ENCODE measurements at places on chromosomes 11 and 22.

- no peak for DNase-seq
These were observed 9.5 kb downstream of the PHOX2A start for GRCh38 chr11:72234514-72234830.

DNA sequence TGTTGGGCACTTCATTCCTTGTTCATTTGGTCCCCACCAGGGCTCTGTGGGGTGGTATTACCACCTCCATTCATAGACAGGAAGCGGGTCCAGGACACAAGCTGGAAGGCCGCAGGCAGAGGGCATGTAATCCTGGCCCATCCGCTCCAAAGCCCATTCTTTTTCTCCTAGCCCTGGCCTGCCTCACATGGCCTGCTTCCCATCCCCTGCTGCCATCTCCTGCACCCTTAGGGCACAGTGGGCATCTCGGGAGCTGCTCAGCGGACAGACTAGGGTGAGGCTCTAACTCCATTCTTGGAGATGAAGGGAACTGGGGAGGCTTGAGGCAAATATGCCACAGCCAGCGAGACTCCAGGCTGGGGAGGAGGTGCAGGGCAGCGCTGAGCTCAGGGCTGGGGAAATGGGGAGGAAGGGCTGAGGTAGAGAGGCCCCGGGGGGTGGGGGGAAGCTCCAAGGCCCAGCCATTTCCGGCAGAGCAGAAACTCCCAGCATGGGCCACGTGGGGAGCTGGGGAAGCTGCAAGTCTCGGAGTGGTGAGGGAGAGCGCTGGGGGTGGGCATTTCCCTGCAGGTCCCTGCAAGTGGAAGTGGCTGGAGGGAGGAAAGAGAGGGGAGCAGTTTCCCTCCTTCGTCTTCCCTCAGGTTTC is 14.3 kb upstream of the BCL9L start:
- peak; percentile 25 for DNase-seq

DNA sequence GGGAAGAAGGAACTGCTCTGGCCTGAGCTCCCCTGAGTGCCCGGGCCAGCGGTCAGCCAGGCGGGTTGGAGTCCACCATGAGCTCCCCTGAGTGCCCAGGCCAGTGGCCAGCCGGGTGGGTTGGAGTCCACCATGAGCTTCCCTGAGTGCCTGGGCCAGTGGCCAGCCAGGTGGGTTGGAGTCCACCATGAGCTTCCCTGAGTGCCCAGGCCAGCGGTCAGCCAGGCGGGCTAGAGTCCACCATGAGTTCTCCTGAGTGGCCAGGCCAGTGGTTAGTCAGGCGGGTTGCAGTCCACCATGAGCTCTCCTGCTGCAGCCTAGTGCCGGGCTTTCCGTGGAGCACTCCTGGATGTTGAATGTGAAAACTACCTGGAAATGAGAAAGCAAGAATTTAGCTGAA is 844.0 kb downstream of the TBC1D22A start:
- DNase-seq = no peak

DNA sequence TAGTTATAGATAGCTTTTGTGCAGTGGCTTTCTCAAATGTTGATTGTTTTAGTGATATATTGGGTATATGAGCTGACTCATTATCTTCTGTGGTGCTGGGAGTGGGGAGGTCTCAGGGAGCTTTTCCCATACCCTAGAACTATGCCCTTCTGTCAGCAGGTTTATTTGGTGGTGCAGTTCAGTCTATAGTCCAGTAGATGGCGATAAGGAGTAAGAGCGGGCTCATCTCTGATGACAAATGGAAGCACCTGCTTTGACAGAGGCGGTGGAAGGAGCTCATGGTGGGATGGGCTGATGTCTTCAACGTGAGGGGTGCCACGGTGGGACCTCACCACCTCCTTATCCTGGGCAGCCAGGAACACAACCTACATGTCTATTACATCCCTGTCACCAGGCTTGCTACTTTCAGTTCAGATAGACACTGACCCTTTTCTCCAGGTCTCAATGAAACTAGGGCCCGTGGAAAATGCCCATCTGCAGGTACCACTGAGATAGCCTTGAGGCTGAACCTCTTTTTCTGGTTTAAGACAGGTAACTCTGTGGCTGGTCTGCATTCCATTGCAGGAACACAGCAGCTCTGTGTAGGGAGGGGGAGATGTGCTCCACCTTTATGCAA is 13.0 kb upstream of the OR6A2 start:
- DNase-seq = peak; percentile 59

DNA sequence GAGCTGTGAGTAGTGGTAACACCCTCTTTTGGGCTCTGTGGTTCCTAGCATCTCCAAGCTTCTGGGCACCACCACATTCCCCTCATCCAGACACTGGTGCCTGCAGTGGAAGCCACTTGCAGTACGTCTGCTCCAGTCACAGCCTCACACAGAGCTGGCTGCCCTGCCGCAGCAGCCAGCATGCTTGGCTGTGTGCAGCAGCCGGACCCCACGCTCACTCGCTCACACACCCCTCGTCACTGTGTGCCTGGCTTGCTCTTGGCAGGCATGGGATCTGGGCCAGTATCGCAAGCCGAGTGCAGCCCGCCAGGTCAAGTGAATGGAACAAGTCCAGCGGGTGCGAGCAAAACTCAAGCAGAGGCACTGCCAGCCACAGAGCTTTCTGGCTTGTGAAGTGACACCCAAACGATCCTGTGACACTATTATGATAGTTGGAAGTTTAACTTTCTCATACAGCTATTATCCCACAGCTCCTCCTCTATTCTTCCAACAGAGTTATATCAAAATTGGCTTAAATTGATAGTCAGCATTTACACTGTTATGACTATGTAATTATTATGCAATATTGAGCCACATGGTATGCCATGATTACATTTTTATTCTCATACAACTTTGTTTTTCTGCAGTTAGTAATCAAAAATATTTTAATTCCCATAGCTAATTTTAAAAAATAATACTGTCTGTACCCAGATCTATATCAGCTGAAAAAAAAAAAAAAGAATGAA is 89.0 kb downstream of the CCDC73 start:
- no peak for DNase-seq

GRCh38 chr22:27905653-27906052 is 13.4 kb downstream of the PITPNB start:
- no peak for DNase-seq
